Dermis microvascular lymphatic vessel endothelial cell (primary cell): ENCODE measurements at places on chromosomes 11 and 22. TPM values are rescaled to one million over a fixed set of nuclear protein-coding genes. Genes with fewer than 3 reads are reported as not detected.

The GSTT2B gene
- total RNA-seq = 5.4 and 7.0 TPM in 2 replicates

The NCR3LG1 gene
- 0.38 and 0.51 TPM in 2 replicates for total RNA-seq

The FDX1 gene
- 5.9 and 8.1 TPM in 2 replicates for total RNA-seq

The TAF10 gene
- total RNA-seq = 25.2 and 28.6 TPM in 2 replicates

The CECR2 gene
- total RNA-seq = under 0.01 TPM in 2 replicates

The SESN3 gene
- 23.2 and 46.3 TPM in 2 replicates for total RNA-seq

The OR51I1 gene
- total RNA-seq = 0.13 TPM in 1 of 2 replicates, not detected in the other

The CDC42BPG gene
- total RNA-seq = 0.13 and 0.38 TPM in 2 replicates

The ANO3 gene
- not detected in 2 replicates for total RNA-seq

The UBQLN3 gene
- total RNA-seq = not detected in 2 replicates

The PARVA gene
- total RNA-seq = 17.6 and 25.5 TPM in 2 replicates

The PTPN5 gene
- total RNA-seq = not detected in 2 replicates

The CAPN5 gene
- total RNA-seq = 3.1 and 3.5 TPM in 2 replicates

The KBTBD3 gene
- 2.9 and 4.0 TPM in 2 replicates for total RNA-seq

The FAM181B gene
- not detected in 2 replicates for total RNA-seq

The OR1S1 gene
- not detected in 2 replicates for total RNA-seq

The INCENP gene
- 17.7 and 25.9 TPM in 2 replicates for total RNA-seq

The CSF2RB gene
- total RNA-seq = 2.8 and 7.1 TPM in 2 replicates

The GLYATL1 gene
- total RNA-seq = under 0.01 TPM in 1 of 2 replicates, not detected in the other

The INPP5J gene
- total RNA-seq = 0.13 and 0.25 TPM in 2 replicates

The TRIM6 gene
- total RNA-seq = 0.38 and 3.9 TPM in 2 replicates

The SCGB1C1 gene
- total RNA-seq = not detected in 2 replicates

The BEST1 gene
- under 0.01 and 0.13 TPM in 2 replicates for total RNA-seq

The GAS2 gene
- total RNA-seq = 0.51 and 0.63 TPM in 2 replicates

The SNX15 gene
- total RNA-seq = 7.7 and 10.1 TPM in 2 replicates

The ENTHD1 gene
- not detected in 2 replicates for total RNA-seq

The KCNA4 gene
- total RNA-seq = not detected in 2 replicates

The SPCS2 gene
- 10.0 and 10.5 TPM in 2 replicates for total RNA-seq

The ACTN3 gene
- under 0.01 TPM in 2 replicates for total RNA-seq

The ANO9 gene
- 1.4 and 2.7 TPM in 2 replicates for total RNA-seq

The OR6T1 gene
- not detected in 2 replicates for total RNA-seq

The TRPM5 gene
- not detected in 2 replicates for total RNA-seq

The SCGB1A1 gene
- not detected in 2 replicates for total RNA-seq

The MS4A3 gene
- total RNA-seq = not detected in 2 replicates

The LIPT2 gene
- total RNA-seq = 4.3 and 4.5 TPM in 2 replicates

The FOXR1 gene
- total RNA-seq = not detected in 2 replicates

The DCHS1 gene
- total RNA-seq = 21.4 and 54.1 TPM in 2 replicates

The CLDN5 gene
- 560 and 793 TPM in 2 replicates for total RNA-seq

The GAL gene
- 0.76 and 2.4 TPM in 2 replicates for total RNA-seq

The SOX6 gene
- under 0.01 TPM in 2 replicates for total RNA-seq

The BID gene
- 49.7 and 63.1 TPM in 2 replicates for total RNA-seq

The H19 gene
- total RNA-seq = 5.5 and 162 TPM in 2 replicates

The FAM168A gene
- total RNA-seq = 8.0 and 10.9 TPM in 2 replicates

The FIBIN gene
- total RNA-seq = not detected in 2 replicates
